ENCODE measurements at places on chromosomes 4 and X. TPM values are rescaled to one million over a fixed set of nuclear protein-coding genes. Genes with fewer than 3 reads are reported as not detected.

The SASH3 gene
- total RNA-seq, result 12.4 TPM

The MAGEB10 gene
- not detected for total RNA-seq

The PPP2R2C gene
- 0.41 TPM for total RNA-seq

The RPGR gene
- total RNA-seq, result 12.6 TPM

The ERVMER34-1 gene
- not detected for total RNA-seq

The C4orf51 gene
- not detected for total RNA-seq

The UGT2A2 gene
- not detected for total RNA-seq

Measured in thoracic aorta (tissue), 2 donors.